Cerebellar cortex (tissue), 1 donor: ENCODE measurements at places on chromosomes 5 and 9.

DNA sequence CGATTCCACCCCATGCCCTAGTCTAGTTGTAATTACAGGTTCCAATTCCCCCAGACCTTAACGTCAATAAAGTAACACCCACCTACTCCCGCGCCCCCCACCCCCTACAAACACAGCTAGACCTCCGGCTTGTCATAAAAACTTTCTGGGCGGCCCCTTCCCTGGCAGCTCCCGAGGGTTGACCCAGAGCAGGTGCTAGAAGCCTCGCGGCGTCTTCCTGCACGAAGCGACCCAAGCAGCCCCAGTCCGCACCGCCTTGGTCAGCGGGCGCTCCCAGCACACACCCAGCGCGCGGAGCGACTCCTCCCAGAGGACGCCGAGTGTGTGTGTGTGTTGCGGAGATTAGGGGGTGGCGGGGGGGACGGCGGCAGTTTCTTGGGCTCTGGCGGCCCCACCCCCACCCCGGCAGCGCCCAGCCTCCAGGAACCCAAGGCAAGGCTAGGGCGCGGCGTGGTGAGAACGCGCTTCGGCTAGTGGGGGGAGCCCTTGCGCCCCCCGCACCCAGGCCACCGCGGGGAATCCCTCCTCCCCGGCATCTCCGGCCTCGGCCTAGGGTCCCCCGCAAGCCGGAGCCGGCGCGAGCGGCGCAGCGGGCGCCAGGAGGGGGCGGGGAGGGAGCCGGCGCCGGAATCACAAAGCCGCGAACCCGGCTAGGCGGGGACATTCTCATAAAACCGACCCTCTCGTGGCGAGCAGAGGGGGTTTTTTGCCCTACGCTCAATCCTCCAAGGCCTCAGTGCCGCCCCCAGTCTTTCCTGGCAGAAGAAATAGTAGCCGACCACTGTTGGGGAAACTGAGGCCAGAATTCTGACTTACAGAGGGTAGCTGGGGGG lies 2.2 kb downstream of the PCDH1 start:
- no peak for DNase-seq

- DNase-seq = peak; percentile 49
Measured at GRCh38 chr9:123568691-123569688, 213.0 kb downstream of the CRB2 start.

GRCh38 chr9:19784136-19784535 lies 4.7 kb downstream of the SLC24A2 start:
- no peak for DNase-seq

GRCh38 chr9:89593727-89594427 lies 10.9 kb upstream of the GADD45G start:
- peak; percentile 14 for DNase-seq

- no peak for DNase-seq
Measured at GRCh38 chr9:122930541-122931225, 629 bp downstream of the ZBTB26 start.

DNA sequence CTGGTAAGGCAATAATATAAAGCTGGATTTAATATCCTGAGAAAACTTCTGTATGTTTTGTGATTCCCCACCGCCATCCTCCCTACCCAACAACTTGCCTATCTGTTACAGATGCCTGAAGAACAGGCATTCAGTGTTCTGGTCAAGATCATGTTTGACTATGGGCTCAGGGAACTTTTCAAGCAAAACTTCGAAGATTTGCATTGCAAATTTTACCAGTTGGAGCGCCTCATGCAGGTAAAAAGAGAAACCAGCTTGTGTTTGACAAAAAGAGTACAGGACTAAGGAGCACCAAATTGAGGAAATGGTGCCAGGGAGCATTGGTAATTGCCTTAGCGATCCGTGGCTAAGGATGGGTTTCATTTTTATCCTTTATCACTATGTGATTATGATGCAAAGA lies 40.0 kb downstream of the GPR21 start:
- DNase-seq = no peak

- DNase-seq = no peak
Measured at GRCh38 chr5:8585230-8586018, 716.5 kb downstream of the MTRR start.
